ENCODE measurements at places on chromosomes 13 and 19.

DNA sequence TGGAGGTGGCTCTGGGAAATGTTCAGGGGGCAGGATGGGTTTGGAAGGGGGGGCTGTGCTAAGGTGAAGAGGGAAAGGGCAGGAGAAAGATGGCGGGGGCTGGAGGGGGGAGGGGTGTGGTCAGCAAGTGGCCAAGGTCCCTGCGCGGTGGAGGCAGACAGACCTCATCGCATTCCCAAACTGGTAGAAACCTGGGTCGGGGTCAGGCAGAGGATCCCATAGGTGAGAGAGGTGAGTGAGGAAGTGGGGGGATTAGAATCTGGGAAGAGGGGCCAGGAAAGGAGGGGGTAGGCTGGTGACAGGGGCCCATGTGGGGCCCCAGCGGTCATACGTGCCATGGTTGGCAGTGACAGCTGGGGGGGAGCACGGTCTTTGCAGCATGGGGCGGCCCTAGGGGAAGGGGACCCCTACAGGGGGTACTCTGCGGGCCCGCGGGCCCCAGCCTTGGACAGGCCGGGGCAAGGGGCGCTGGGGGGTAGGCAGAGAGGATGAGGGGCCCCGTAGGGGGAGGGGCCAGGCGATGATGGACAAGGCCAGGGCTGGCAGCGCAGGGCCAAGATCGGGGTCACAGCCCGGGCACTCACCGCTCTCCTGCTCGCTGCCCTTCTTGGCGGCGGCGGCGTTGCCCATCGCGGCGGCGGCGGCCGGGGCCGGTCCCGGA, 514 bp downstream of the PRKACA start:
- peak; percentile 31 for DNase-seq

GRCh38 chr13:102970542-102970941, 95.7 kb downstream of the SLC10A2 start:
- DNase-seq = no peak

GRCh38 chr13:73672492-73672891, 461.7 kb downstream of the KLF12 start:
- no peak for DNase-seq

GRCh38 chr19:36449059-36449670, 30.7 kb upstream of the ZFP82 start:
- DNase-seq = no peak

DNA sequence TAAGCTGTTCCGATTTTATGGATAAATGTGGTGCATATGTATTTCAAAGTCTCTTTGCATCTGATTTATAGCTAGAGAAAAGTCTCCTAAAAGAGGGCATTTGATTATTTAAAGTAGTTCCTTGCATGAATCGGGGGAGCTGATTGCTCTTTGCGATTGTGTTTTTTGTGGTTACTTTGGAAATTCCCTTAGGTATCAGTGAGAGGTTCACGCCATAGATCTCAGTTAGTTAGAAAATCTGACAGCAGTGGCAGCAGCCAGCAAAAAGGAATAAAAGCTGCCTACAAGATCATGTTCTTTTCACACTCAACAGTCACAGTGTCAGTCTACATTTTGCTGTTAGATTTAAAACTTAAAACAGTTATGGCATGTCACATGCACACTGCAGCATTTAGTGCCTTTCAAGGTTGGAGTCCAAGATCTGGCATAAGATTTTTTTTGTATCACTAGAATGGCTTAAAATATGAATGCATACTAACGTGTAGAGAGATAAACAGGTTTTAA, 436.5 kb upstream of the PCDH20 start:
- DNase-seq = no peak

DNA sequence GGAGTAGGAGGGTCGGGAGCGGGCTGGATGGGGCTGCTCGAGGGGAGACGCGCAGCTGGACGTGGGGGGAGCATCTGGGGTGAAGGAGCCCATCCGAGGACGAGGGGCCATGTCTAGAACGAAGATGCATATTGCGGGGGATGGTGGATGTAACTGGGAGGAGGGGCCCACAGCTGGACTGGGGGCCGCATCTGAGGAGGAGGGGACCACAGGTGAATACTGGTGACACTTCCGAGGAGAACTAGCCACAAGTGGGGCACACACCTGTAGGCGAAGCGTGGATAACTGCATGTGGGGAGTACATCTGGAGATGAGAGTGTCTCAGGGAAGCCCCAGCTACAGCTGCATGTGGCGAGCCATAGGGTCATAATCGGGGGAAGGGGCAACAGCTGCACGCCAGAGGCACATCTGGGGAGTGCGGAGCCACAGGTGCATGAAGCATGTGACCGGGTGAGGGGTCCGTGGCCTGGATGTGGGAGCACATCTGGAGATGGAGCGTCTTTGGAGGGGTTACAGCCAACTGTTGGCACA, 402 bp downstream of the ZSWIM9 start:
- no peak for DNase-seq

- DNase-seq = peak; percentile 68
These were observed 772.0 kb downstream of the DIAPH3 start for GRCh38 chr13:59391696-59392095.

GRCh38 chr19:3575260-3575741, 2.6 kb downstream of the HMG20B start:
- DNase-seq = peak; percentile 51

DNA sequence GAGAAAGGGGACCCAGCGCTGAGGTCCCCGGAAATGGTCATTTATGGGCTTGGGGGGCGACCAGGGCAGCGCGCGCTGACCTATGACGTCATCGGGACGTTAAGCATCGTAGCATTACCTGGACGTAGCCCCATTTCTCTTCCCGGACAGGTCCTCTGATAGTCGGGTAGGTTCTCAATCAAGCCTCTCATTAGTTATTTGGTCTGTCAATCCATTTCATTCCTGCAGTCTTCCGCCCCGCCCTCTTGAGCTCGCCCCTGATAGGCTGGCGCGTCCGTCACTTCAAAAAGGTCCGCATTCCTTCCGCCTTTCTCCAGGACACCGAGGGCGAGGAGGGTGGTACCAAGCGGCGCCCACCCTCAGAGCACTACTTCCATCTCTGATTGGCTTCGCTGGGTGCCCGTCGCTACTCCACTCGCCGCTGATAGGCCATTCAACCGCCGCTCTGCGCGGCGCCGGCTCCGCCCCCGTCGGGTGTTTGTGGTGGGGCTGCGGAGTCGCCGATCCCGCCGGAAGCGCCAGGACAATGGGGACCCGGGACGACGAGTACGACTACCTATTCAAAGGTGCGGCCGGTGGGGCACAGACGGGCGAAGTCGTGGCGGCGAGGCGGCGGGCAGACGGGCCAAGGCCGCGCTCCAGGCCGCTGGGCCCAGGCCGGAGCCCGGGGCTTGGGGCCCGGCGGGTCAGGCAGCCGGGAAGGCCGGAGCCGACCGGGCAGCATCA, at the start of gene RAB11B:
Gene RAB11B (plus strand): TSS at position 470 of the 726 bp plus-strand sequence. CDS start 57 bp downstream, at position 527.
- DNase-seq = peak; percentile 100

GRCh38 chr13:51590971-51591627, 6.8 kb downstream of the WDFY2 start:
- no peak for DNase-seq

DNA sequence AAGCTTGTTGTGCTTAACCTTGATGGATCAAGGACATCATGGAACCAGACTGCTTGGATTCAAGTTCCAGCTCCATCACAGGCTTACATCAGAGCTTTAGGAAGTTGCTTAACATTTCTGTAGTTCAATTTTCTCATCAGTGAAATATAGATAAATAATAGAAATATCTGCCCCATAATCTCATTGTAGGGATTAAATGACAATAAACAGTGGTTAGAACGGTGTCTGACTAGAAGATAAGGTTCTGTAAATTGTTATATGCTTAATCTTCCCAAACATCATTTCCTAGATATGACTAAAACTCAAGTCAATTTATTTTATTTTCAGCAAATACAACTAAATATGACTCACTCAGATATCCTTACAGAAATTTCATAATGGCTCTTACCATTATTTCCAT, 83.5 kb downstream of the SLITRK1 start:
- no peak for DNase-seq

GRCh38 chr19:14476327-14476672, 1.1 kb upstream of the PTGER1 start:
- DNase-seq = no peak

DNA sequence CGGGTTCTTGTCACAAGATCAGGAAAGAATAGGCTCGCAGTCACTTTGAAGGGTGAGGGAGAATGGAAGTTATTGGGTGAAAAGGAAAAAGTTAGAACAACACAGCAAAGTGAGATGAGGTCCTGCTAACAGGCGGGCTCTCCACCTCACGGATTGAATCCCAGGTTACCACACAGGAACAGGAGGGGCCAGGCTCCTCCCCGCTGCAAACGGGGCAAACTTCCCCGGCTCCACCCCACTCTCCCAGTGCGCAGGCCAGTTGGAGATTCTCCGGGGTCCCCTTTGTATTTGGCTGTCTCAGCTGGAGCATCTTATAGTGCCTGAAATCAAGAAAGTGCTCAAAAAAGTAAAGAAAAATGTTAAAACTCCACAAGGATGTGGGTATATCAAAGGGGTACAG, 78.3 kb upstream of the IPO5 start:
- no peak for DNase-seq

- DNase-seq = no peak
These were observed 40.0 kb downstream of the UNC13A start for GRCh38 chr19:17648097-17648660.

DNA sequence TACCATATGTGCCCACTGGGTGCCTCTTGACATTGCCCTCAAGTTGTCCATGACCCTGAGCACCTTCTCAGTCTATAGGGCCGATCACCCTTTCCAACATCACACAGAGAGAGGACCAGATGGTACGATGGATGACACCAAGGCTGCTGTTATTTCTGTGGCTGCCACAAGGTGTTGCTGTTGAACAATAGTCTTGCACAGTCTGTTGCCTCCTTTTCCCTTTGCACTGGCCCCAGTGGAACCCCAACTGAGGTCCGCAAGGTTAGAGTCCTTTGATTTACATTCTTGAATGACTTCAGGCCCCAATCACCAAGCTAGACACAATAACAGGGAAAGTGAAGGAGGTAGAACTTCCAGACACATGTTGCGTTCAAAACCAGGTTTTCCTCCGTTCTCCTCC, 52.0 kb downstream of the TINCR start:
- no peak for DNase-seq

- no peak for DNase-seq
These were observed 583 bp downstream of the TECR start for GRCh38 chr19:14530005-14530348.

- no peak for DNase-seq
These were observed 149.0 kb downstream of the LMO7 start for GRCh38 chr13:75785130-75785529.

- DNase-seq = no peak
These were observed 597.8 kb upstream of the SLC10A2 start for GRCh38 chr13:103663996-103664395.

- DNase-seq = no peak
These were observed 15.7 kb downstream of the ZNF444 start for GRCh38 chr19:56156768-56157167.

DNA sequence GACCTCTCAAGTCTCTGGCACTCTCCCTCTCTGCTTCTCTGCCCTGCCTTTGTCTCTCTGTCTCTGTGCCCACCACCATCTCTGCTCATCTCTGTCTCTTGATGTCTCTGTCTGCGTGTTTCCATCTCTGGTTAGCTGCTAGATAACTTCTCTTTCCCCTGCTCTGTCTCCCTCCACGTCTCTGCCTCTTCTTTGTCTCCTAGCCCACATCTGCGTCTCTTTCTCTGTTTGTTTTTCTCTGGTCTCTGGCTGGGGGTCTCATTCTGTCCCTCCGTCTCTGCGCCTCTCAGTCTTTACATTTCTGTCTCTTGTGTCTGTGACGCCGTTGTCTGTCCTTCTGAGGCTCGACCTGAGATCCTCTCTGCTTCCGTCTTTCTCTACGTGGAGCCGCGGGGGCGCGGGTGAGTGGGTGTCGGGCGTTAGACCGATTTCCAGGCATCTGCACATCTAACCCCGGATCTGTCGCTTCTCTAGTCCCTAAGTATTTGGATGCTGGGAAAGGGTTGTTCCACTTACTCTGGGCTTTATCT, 386 bp downstream of the GIPR start:
- DNase-seq = peak; percentile 65
